GM12878 (cell line): ENCODE measurements at places on chromosomes 3 and 15.

DNA sequence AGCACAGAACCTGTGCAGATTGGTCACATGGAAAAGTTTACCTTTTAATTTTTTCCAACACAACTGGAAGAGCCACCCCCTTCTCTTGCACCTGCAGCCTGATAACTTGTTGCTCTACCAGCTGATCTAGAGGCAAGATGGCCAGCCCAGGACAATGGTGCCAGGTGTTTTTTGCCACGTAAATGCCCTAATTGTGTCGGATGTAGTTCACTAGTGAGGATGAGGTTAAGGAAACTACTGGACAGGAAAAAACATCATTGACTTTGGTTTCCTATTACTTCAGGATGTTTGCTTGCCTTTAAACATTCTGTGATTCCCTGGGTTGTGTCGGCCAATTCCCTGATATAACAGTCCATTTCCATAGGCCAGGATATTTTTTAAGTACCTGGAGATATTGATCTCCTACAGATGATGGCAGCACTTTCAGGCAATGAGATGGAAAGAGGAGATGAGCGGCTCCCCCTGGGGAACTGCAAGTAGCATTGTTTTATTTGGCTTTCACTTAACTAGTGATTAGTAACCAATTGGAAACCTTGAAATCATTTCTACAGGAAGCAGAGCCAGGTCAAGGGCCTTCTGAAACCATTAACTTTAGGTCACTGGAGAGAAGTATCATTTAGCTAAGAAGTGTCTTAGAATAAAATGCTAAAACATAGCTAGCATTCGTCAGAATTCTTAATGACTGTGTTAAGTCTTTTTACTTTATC, 72.5 kb downstream of the OSBPL10 start:
- no peak for DNase-seq

DNA sequence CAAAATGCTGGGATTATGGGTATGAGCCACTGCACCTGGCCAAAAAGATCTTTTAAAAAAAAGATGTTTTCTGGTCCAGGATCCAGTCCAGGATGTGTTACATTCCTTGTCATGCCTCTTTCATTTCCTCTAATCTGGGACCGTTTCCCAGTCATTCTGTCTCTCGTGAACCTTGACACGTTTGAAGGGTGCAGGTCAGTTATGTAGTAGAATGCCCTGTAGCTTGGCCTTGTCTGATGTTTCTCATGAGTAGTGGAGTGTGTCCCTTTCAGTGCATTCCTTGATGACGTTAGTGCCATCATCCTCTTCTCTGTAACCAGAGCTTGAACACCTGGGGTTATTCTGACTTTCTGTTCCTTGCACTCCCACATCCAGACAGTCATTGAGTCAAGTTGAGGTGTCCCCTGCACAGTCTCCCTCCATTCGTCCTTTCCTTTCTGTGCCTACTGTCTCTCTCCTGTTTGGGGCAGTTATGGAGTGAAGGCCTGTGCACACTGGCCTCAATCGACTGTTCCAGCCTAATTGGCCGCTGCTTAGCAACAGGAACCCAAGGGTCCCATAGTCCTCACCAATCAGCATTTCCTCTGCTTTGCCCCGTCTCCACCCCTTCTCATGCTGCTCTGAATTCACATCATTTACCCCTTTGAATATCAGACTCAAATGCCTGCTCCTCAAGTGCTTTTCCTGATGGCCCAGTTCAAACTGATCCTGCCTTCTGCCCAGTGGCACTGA, 5.5 kb downstream of the FAM81A start:
- DNase-seq: peak; percentile 31

DNA sequence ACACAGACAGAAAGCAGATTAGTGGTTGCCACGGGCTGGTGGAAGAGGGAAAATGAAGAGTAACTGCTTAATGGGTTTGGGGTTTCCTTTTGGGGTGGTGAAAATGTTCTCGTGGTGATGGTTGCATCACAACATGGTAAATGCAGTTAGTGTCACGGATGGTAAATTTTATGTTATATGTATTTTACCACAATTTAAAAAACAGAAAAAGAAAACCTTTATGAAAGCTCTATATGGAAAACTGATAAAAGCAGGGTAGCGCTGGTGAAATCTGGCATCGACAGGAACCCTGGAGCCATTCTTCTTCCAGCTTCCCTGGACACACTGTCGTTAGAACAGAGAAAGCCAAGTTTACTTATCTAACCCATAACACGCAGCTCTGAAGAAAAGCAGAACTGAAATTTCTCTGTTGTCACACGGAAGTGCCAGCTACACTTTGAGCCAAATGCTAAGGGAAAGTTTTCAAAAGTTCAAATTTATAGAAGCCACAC, 287.7 kb upstream of the NR2F2 start:
- peak; percentile 77 for DNase-seq

- DNase-seq: no peak
Measured at GRCh38 chr15:74458473-74458872, 2.5 kb downstream of the UBL7 start.
